Lung microvascular endothelial cell (primary cell): ENCODE measurements at places on chromosomes 1 and 21. TPM values are rescaled to one million over a fixed set of nuclear protein-coding genes. Genes with fewer than 3 reads are reported as not detected.

Gene GRIK3
- not detected in 2 replicates for total RNA-seq

Gene GSTM3
- 36.3 and 42.9 TPM in 2 replicates for total RNA-seq

Gene PLPPR4
- total RNA-seq = under 0.01 TPM in 1 of 2 replicates, not detected in the other

Gene FCN3
- not detected in 2 replicates for total RNA-seq

Gene RNF186
- total RNA-seq = not detected in 2 replicates

Gene NUDT17
- total RNA-seq = 2.4 and 3.1 TPM in 2 replicates

Gene CBR1
- 19.2 and 29.9 TPM in 2 replicates for total RNA-seq

Gene TCHHL1
- total RNA-seq = not detected in 2 replicates

Gene PGLYRP3
- total RNA-seq = not detected in 2 replicates

Gene GPR52
- 0.22 and 0.99 TPM in 2 replicates for total RNA-seq

Gene MIXL1
- under 0.01 TPM in 1 of 2 replicates, not detected in the other for total RNA-seq

Gene C1QTNF12
- 0.20 and 0.22 TPM in 2 replicates for total RNA-seq

Gene SPRR2A
- not detected in 2 replicates for total RNA-seq

Gene ERICH3
- not detected in 2 replicates for total RNA-seq

Gene GART
- total RNA-seq = 42.5 and 45.2 TPM in 2 replicates

Gene CLCA1
- total RNA-seq = not detected in 2 replicates

Gene GPR61
- total RNA-seq = 0.20 and 0.22 TPM in 2 replicates

Gene SH3BP5L
- total RNA-seq = 13.9 and 20.0 TPM in 2 replicates

Gene UBXN10
- under 0.01 TPM in 1 of 2 replicates, not detected in the other for total RNA-seq

Gene PCP4
- not detected in 2 replicates for total RNA-seq

Gene KRTAP12-1
- total RNA-seq = not detected in 2 replicates

Gene GCSAML
- not detected in 2 replicates for total RNA-seq

Gene GUK1
- 590 and 952 TPM in 2 replicates for total RNA-seq

Gene RGS1
- not detected in 2 replicates for total RNA-seq

Gene LAD1
- not detected in 2 replicates for total RNA-seq

Gene ERVH48-1
- not detected in 2 replicates for total RNA-seq

Gene OR2G6
- not detected in 2 replicates for total RNA-seq

Gene INTS3
- 12.2 and 20.6 TPM in 2 replicates for total RNA-seq

Gene MARK1
- total RNA-seq = 0.65 and 2.2 TPM in 2 replicates

Gene PTPN7
- total RNA-seq = not detected in 2 replicates

Gene TAS1R1
- total RNA-seq = not detected in 2 replicates

Gene SLC9A1
- total RNA-seq = 3.6 and 4.1 TPM in 2 replicates
